Sigmoid colon (tissue), 7 donors: ENCODE measurements at places on chromosomes 12 and 14. TPM values are rescaled to one million over a fixed set of nuclear protein-coding genes. Genes with fewer than 3 reads are reported as not detected.

Gene KDM5A
- total RNA-seq: 40.6 TPM

Gene NKX2-1
- not detected for total RNA-seq

Gene SMOC1
- total RNA-seq: 0.71 TPM

Gene TTC7B
- 57.4 TPM for total RNA-seq

Gene TAS2R43
- 10.0 TPM for total RNA-seq

Gene PAPLN
- 22.3 TPM for total RNA-seq

Gene NANOG
- total RNA-seq: under 0.01 TPM

Gene CNTN1
- 5.9 TPM for total RNA-seq

Gene ACOT4
- 0.54 TPM for total RNA-seq

Gene CLBA1
- 5.1 TPM for total RNA-seq

Gene PAX9
- total RNA-seq: 1.1 TPM

Gene PTCSC3
- total RNA-seq: not detected

Gene NCOR2
- total RNA-seq: 47.9 TPM

Gene BDKRB1
- 2.9 TPM for total RNA-seq

Gene FOXN4
- 1.9 TPM for total RNA-seq

Gene OTUB2
- 0.55 TPM for total RNA-seq

- DNase-seq: no peak
These were observed 456.7 kb upstream of the DCN start for GRCh38 chr12:91639327-91639726.

GRCh38 chr12:94640134-94640928 lies 10.0 kb downstream of the TMCC3 start:
- no peak for DNase-seq

DNA sequence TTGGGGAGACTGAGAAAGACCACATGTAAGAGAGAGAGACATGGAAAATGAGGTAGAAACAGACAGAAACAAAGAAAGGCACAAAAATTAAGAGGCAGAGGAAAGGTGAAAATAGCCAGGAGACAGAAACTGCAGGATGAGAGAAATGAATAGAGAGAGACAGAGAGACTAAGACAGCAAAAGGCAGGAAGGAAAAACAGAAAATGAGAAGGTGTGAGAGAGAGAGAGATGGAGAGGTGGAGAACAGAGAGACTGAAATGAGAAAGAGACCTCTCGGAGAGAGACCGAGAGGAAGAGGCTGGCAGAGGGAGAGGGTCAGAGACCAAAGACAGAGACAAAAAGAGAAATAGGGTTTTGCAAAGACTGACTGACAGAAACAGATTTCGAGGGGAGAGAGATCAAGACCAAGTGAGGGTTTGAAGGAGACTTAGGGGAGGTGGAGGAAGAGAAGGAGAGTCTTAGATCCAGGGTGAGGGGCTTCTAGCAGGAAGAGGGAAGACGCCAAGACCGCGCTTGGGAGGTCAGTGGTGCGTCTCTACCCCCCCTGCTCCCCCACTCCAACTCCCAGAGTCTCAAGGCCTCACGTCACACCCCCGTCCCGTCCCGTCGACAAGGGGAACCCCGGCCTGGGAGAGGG lies 1.1 kb upstream of the AQP5 start:
- DNase-seq: no peak

DNA sequence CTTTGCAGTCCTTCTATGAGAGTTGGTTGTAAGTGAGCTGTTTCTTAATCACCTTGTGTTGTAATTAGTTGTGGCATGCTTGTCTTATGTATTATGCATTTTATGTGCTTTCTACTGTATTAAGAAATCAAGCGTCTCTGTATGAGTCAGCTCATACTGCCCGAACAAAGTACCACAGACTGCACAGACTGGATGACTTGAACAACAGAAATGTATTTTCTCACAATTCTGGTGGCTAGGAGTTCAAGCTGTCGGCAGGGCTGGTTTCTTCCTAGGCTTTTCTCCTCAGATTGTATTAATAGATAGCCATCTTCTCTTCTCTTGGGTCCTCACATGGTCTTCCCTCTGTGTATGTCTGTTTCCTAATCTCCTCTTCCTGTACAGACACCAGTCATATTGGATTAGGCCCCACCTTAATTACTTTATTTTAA lies 77.7 kb downstream of the FLRT2 start:
- DNase-seq: no peak

- DNase-seq: no peak
These were observed 9.4 kb upstream of the OSBPL8 start for GRCh38 chr12:76568888-76569551.

DNA sequence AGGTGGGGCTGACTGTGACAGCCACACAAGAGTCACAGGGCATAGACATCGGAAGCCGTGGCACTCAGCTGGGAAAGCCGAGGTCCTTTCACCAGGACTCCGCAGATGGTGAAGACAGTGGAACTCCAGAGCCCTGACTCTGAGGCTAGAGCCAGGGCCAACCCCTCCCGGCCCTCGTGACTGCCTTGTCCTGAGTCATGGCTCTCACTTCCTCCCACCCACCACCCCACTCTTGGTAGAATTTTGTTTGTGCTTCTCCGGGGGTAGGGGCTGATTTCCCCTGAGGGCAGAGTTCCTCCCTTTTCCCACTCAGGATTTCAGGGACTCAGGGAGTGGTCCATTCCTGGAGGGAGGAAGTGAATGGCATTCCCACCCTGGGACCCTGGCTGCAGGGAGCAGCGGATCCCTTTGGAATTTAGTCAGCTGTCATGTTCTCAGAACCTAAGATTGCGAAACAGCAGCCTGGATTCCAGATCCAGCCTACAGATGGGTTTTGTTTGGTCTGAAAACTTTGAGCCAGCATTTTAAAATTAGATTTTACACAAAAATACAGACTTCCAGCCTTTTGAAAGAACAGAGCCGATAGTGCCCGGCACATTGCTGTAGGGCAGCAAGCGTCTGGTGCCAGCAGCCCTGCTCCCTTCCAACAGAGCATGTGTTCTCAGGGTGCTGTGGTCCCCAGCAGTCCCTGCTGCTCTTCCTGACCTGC lies 50.7 kb downstream of the TPCN1 start:
- DNase-seq: peak; percentile 94

GRCh38 chr12:114655934-114656749 lies 27.8 kb downstream of the TBX3 start:
- no peak for DNase-seq

GRCh38 chr14:63045612-63046320 lies 508 bp upstream of the KCNH5 start:
- DNase-seq: no peak

- no peak for DNase-seq
These were observed 18.8 kb downstream of the COQ6 start for GRCh38 chr14:73968885-73969284.

- DNase-seq: no peak
These were observed 15.7 kb downstream of the ADIPOR2 start for GRCh38 chr12:1706632-1706980.

- no peak for DNase-seq
These were observed 13.9 kb upstream of the PITPNM2 start for GRCh38 chr12:123164710-123165261.

DNA sequence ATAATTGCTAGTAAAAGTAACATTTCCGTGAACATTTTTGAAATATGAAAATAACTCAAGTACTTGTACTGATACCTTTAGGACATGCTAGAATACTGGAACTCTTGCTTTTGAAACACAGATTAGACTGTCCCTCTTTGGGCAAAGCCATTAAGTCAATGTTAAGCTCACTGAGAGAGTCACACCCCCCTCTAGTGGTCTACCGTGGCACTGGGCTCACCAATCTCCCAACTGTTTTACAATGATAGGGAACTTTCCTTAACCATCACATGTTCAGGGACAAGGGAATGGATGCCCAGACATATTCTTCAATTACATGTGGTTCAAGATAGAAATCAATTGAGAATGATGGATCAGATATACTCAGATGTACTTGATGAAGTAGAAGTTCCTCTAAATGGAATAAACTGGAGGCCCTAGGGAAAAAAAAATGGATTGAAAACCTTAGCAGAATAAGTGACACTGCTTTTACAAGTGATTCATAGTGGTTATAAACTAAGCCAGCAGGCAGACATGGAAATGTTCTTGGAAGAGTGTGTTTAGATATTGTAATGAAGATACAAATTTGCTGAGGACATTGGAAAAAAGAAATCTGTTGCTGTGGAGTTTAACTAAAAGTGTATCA lies 17.8 kb downstream of the NANOG start:
- DNase-seq: no peak

DNA sequence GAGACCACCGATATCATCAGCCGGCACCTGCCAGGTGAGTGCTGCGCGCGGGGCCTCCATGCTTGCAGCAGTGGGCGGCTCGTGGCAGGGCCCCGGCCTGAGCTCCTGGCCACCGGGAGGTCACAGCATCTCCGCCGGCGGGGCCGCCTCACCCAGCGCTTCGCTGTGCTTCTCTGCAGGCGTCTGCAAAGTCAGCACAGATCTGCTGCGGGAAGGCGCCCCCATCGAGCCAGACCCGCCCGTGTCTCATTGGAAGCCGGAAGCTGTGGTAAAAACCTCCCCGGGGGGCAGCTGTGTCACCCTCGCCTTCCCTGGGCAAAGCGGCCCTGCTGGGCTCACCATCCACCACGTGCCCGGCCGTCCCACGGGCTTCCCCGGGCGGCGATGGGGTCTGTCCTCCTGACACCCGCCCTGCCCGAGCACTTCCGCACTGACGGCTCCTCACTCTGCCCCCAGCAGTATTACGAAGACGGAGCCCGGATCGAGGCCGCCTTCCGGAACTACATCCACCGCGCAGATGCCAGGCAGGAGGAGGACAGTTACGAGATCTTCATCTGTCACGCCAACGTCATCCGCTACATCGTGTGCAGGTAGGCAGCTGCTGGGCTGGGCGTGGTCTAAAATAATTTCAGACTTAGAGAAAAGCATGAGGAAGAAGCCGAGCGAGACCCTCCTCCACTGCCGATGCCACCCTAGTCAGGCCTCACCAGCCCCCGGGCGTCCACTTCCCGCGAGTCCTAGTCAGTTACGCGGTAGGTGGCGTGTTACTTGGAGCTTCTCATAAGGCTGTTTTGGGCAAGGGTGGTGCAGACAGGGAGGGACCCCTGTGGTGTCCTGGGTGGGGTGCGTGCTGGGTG lies 7.1 kb downstream of the PGAM5 start:
- DNase-seq: no peak

DNA sequence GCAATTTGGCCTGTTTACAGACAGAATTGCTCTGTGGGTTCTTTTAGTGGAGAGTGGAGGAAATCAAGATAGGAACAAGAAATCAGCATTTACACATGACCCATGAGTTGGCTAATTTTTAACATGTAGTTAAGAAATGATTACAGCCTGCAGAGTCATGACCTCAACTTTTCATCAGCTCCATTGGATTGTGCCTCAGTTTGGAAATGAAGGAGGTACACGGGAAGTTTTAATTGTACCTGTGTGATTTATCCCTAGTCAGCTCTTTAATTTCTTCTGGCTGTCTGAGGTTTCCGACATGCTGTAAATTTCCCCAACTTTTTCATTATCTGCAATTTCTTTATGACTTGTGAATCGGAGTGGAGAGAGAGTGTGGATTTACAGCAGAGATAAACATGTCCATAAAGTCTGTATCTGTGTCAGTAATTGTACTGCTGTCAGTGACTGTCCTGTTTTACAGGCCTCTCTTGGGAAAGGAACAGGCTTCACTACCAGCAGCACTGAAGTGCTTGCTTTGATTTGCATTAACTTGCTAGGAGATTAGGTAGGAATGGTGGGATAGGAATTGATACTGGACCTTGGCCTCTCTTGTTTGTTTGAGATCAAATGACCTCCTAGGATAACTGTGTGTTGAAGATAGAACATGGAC lies 49.2 kb downstream of the LIN52 start:
- no peak for DNase-seq

GRCh38 chr14:64698903-64699302 lies 5.3 kb upstream of the PLEKHG3 start:
- peak; percentile 29 for DNase-seq

DNA sequence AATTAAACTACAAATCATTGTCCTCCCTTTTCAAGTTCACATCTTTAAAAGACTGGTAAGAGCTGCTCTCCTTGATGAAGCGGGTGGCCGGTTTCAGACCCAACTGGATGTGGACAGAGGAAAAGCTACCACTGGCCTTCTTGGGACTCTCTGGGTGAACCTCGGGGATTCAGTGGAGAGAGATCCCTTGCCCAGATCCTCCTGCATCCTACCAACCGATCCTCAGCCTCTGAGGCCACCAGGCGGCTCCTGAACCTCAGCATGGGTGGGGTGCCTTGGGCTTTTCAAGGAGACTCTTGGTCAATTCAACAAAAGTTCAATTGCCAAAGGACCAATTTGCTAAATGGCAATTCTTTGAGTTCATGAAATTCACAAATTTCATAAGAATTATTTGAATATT lies 84.5 kb downstream of the ZFP36L1 start:
- no peak for DNase-seq

DNA sequence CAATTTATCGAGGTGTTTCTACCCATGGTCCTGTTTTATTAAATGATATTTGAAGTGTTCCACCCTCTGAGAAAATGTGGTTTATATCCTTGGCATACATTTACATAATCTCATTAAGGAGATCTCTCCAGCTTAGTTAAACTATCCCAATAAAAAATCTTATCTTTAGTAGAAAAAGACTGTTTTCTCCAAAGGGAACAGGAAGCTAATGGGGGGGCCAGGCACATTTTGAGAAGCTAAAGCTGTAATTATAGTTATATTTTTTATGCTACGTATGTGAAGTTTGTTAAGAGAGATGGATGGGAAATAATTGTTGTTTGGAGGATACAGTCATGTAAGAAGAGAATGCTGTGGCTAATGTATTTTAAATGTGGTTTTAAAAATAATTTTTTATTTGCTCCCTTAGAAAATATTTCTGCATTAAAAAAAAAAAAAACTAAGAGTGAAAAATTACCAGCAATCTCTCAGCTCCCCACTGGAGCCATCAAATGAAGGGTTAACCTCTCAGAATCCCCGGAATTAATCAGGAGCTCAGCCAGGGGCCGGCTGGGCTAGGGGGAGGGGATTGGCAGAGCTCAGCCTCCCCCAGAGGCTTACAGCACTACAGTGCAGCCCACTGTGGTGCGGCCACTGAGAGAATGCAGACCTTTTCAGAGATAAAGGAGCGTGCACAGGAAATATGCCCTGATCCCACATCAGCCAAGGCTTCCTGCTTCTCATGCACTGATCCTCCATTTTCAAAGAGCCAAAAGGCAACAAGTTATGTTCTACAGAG lies 185.8 kb downstream of the EGLN3 start:
- DNase-seq: no peak

DNA sequence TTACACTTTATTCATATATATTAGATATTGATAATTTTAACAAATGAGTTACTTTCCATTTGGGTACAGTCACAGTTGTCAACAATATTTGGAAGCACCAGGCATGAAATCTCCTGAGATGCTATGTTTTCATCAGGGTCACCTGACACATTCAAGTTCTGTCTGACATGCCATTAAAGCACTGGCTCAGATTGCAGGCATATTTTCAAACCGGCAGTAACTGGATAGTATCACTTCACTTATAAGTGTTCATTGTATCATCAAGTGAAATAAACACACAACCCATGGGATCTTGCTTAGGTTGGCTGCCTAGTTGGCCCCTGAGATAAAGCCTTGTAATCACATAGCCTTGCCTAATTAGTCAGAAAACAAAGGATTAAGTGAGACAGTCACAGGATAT lies 4.8 kb downstream of the IFNG start:
- DNase-seq: no peak

GRCh38 chr12:6330999-6331714 lies 10.7 kb downstream of the TNFRSF1A start:
- no peak for DNase-seq

GRCh38 chr14:73276836-73277235 lies 39.5 kb downstream of the PAPLN start:
- no peak for DNase-seq
